ENCODE measurements at places on chromosomes 7 and 10.

- no peak for DNase-seq
Observed at GRCh38 chr10:99676895-99677294, 17.6 kb downstream of the ENTPD7 start.

DNA sequence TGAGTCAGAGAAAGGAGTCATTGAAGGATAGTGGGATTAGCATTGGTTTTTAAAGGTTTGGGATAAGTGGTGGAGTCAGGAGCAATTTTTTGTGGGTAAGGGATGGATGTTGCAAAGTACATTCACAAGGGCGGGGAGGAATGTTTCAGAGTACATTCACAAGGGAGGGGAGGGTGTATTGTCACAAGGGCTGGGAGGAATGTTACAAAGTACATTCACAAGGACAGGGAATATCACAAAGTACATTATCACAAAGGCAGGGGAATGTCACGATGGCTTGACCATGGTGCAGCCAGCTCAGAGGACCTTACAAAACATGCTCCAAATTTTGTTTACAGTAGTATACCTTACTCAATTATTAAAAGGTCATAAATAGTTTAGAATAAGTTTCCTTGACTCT, 30.3 kb downstream of the C1GALT1 start:
- DNase-seq = no peak

GRCh38 chr10:47233631-47234030, 66.4 kb upstream of the GDF10 start:
- no peak for DNase-seq

GRCh38 chr7:3201306-3201705, 99.7 kb upstream of the SDK1 start:
- DNase-seq = no peak

GRCh38 chr10:96789571-96790108, 42.5 kb upstream of the LCOR start:
- DNase-seq = no peak

DNA sequence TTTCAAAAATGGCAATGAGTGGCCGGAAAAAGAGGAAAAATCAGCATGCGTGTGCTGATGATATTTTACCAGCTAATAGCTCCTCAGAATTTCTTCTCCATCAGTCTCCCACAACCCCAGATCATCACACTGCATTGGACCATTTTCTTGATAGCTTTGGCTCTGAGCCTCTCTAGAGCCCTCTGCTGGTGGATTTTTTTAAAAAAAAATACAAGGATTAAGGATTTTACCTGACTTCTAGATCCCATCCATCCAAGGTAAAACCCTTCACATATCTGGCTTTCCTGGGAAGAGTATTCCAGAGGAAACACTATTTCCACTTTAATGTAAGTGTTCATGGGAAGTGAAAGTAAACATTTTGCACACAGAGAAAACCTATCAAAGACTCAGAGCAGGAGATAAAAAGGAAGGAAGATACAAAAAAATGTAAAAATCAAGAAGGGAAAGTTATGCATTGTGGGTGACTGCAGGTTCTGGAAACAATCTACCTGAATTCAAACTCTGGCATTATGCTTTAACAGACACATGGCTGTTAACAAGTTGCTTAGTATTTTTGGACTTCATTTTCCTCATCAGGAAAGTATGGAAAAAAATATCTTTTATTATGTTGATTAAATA, 380.9 kb downstream of the LRRTM3 start:
- DNase-seq = no peak

GRCh38 chr10:113563306-113564088, 10.6 kb downstream of the HABP2 start:
- DNase-seq = peak; percentile 82

GRCh38 chr7:1550005-1550845, 5.8 kb downstream of the TMEM184A start:
- no peak for DNase-seq

GRCh38 chr10:22934726-22935125, 6.9 kb downstream of the ARMC3 start:
- no peak for DNase-seq

GRCh38 chr7:28920424-28920823, 37.7 kb downstream of the TRIL start:
- no peak for DNase-seq

GRCh38 chr7:131052285-131052904, 275.3 kb upstream of the MKLN1 start:
- no peak for DNase-seq

- DNase-seq = no peak
Observed at GRCh38 chr7:1241603-1242255, 9.1 kb downstream of the UNCX start.

GRCh38 chr10:28897617-28898464, 220.5 kb downstream of the BAMBI start:
- no peak for DNase-seq

GRCh38 chr10:91460681-91461080, 50.5 kb downstream of the HECTD2 start:
- DNase-seq = no peak

GRCh38 chr7:143458263-143458662, 15.0 kb downstream of the TAS2R60 start:
- no peak for DNase-seq

GRCh38 chr10:93478873-93479272, 3.3 kb downstream of the MYOF start:
- DNase-seq = no peak

DNA sequence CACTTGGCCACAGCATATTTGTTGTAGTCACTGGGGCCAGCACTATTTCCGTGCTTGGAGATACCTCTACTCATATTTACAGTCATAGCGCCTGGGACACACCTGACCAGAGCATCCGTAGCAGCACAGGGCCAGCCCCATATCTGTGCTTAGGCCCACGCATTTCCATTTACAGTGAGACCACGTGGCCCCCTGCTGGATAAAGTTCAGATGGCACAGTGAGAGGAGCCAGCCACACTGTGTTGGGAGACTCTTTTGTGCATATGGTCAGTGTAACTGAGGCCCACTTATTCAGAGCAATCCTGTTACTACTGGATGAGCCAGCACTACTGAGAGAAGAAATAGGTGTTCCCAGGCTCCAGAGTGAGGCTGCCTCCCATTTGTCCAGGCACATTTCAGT, 455.3 kb downstream of the REEP3 start:
- DNase-seq = peak; percentile 69

GRCh38 chr10:78025685-78026364, 3.5 kb downstream of the POLR3A start:
- no peak for DNase-seq

DNA sequence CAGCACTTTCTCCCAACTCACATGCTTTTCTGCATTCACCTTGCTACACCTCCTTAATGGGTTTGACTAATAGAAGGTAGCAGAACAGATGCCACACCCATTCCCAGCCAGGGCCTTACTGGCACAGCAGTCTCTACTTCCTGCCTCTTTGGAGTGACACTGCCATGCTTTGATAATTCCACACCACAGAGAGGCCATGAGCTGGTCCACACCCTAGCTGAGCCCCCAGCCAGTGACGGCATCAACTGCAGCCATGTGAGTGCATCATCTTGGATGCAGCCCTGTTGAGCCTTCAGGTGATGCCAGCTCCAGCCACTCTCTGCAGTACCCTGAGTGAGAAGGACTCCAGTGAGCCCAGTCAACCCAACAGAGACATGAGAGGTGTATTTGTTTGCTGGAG, 27.5 kb upstream of the EZH2 start:
- DNase-seq = peak; percentile 31

GRCh38 chr10:10886861-10887531, 130.7 kb upstream of the CELF2 start:
- DNase-seq = no peak

GRCh38 chr10:90642136-90642535, 215.7 kb downstream of the HTR7 start:
- DNase-seq = no peak

GRCh38 chr10:7218968-7219367, 191.9 kb downstream of the SFMBT2 start:
- DNase-seq = no peak

DNA sequence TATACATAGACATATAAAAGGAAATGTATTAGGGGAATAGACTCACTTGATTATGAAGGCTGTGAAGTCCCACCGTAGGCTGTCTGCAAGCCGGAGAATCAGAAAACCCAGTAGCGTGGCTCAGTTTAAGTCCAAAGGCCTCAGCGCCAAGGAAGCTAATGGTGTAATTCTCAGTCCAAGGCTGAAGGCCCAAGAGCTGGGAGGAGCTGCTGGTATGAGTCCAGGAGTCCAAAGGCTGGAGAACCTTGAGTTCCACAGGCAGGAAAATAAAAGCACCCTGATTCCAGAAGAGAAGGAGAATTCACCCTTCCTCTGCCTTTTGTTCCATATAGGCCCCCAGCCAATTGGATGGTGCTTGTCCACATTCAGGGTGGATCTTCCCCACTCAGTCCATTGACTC, 166.2 kb upstream of the TAC1 start:
- no peak for DNase-seq

GRCh38 chr10:78319371-78319770, 285.7 kb downstream of the RPS24 start:
- DNase-seq = no peak

DNA sequence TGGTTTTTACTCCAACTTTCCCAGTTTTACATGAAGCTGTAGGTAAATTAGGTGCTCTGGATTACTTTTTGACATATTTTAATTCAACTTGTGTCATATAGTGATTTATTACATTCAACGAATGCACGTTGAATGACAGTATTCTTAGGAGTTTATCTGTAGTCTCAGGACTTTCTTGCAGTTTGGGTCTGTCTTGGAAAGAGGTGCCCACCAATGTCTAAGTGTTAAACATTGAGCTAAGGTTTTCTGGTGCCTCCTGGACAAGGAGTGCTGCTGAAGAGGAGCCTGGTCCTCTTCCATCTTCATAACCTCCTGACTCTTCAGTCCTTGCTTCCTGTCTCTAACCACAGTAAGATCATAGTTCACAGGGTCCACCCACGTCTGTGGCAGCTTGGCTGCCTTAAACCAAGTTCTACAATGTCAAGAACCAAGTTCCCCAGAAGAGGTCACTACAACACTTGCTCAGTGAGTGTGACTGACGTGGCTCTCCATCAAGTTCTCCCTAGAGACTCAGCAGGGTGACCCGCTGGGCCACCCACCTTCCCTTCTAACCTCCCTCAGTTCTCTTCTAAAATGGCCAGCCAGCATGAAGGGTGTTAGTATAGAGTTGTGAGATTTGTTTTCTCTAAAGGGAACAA, 6.1 kb downstream of the NPY start:
- peak; percentile 86 for DNase-seq

GRCh38 chr10:131742500-131742951, 158.3 kb upstream of the PPP2R2D start:
- no peak for DNase-seq

- DNase-seq = no peak
Observed at GRCh38 chr7:131557652-131558385, 1.4 kb upstream of the PODXL start.

DNA sequence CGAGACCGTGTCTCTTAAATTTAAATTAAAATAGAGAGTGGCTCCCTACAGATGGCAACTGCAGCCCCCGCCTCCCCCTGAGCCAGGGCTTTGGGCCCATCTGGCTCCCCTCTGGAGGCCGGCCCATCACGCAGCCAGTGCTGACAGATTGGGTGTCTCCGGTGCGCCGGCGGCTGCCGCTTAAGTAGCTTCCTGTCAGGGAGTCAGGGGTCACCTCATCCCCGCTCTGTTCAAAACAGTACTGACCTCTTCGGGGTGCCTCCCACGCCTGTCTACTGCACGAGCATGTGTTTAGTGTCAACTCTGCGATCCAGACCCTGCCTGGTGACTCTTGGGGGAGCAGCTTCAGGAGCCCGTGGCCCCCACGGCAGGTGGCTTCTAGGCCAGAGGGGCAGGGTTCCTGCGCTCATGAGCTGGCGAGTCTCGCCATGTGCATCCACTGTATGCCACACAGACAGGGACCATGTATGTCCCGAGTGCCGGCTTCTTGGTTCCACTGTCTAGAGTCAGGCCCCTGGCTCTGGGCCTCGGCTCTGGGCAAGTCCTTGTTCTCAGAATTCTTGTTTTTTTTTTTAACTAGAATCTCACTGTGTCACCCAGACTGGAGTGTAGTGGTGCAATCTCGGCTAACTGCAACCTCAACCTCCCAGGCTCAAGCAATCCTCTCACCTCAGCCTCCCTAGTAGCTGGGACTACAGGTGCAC, 36.1 kb downstream of the KCTD7 start:
- DNase-seq = no peak

DNA sequence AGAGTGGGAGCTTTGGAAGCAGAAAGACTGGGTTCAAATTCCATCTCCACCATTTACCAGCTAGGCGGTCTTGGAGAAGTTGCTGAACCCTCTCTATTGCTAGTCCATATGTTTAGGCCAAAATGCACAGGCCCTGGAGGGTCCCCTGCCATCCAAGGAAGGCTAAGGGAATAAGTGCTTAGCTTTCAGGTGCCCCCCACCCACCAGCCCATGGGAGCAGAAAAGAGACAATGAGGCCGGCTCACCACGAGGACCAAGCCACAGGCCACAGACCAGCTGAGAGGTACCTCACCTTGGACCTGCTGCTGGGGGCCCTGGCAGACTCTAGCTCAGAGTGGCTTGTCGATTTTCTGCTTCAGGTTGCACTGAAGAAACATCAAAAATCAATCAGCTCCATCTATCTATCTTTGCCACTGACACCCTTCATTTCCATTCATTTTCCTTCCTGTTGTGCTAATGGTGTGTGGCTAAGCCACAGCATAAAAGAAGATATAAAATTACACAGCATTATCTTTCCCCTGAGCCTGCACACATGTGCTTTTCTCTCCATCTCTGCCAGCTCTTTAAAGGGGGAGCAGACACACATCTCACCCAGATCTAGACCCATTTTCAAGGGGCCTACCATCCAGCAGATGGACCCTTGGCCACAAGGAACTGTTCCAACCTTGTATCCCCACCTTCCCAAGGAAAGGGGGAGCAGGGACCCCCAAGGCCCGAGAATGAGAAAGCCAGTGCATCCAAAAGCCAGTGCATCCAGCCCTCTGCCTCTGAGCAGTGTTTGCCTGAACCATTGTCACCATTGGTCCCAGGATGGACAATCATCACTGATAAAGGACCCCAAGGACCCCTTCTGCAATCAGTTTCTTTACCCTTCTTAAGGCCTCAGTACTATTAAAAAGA, 65.4 kb downstream of the GRID1 start:
- DNase-seq = no peak

DNA sequence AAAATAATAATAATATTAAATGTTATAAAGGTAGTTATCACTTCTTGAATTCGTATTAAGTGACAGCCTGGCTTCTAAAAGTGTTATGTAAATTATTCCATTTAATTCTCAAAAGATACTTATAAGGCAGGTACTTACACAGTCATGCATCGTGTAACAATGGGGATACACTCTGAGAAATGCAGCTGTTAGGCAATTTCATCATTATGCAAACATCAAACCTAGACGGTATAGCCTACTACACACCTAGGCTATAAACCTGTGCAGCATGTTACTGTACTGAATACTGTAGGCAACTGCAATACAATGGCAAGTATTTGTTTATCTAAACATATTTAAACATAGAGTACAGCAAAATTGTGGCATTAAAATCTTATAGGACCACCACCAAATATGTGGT, 1.5 kb downstream of the IFIT1 start:
- no peak for DNase-seq

- DNase-seq = peak; percentile 15
Observed at GRCh38 chr10:27541796-27542729, 38.0 kb downstream of the RAB18 start.

DNA sequence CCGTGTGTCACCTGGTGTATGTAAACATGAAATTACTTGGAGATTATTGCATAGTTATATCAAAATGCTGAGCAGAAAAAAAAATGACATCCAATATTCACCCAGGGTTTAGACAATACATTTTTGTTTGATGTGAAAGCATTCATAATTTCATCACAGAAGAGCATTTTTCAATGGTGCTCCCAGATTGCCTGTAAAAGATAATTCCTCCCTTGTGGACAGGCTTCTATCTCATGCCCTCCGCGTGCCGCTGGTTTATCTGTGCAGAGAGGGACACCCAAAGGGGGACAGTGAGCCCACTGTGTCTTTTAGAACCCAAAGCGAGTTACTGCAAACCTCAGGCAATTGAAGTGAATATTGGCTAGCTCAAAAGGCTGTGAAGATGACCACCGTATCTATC, 126.2 kb upstream of the KLF6 start:
- no peak for DNase-seq
